ENCODE measurements at places on chromosomes 1 and 21. TPM values are rescaled to one million over a fixed set of nuclear protein-coding genes. Genes with fewer than 3 reads are reported as not detected.
A peak's percentile ranks its signal among the peaks of the same experiment; 100 is the strongest.

GRCh38 chr1:15952317-15953258 is 23.3 kb downstream of the ZBTB17 start:
- no peak for DNase-seq

Gene CDC42
- 126 TPM for total RNA-seq

DNA sequence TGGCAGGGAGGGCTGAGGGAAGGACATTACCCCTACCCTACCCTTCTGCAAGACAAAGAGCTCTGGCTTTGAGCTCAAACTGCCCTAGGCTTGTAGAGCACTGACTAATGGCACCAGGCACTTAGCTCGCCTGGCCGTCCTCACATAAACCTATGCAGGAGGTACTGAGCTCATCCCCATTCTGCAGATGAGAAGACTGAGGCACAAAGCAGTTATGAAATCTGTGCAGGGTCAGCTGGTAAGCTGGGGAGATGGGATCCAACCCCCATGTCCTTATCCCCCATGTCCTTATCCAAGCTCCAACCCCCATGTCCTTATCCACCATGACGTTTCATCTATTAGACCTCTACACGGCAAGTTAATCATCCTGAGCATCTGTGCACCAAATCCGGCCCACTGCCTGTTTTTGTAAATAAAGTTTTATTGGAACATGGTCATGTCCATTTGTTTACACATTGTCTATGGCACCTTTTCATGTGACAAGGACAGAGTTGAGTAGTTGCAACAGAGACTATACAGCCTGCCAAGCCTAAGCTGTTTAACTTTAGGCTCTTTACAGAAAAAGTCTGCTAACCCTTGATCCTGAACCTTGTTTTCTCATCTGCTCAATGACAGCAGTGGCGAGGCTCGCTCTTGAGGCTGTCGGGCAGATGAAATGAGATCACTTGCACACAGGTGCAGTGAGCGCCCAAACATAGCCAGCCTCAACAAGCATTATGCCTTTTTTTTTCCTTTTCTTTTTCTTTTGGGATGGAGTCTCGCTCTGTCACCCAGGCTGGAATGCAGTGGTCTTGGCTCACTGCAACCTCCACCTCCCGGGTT is 86.8 kb downstream of the FBXO2 start:
- no peak for DNase-seq

GRCh38 chr1:86823821-86824500 is 90.0 kb downstream of the SELENOF start:
- no peak for DNase-seq

- DNase-seq, result no peak
These were observed 131.6 kb downstream of the AJAP1 start for GRCh38 chr1:4786055-4786454.

Gene SSBP3
- 57.7 TPM for total RNA-seq

Gene CD1E
- total RNA-seq, result not detected

DNA sequence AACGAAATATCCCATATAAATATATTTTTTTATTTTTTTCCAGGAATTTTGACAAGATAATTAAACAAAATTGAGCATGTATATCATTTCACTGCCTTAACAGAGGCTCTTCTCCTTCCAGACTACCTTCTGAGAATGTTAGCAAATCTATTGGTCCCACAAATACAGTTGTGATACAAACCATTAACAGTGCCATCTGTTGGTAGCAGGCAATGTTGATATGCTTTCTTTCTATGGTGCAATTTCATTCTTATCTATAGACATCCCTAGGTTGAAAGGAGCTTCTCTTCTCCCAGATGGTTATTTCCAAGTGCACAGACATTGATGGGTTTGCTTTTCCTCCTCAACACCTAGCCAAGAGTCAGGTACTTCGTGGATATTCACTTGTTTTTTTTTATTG is 303.6 kb downstream of the USH2A start:
- DNase-seq, result no peak

- DNase-seq, result no peak
These were observed 7.6 kb downstream of the SAMSN1 start for GRCh38 chr21:14538483-14538882.

GRCh38 chr21:16554503-16554902 is 824.7 kb downstream of the USP25 start:
- peak; percentile 36 for DNase-seq

Gene FMOD
- total RNA-seq, result 11.2 TPM

DNA sequence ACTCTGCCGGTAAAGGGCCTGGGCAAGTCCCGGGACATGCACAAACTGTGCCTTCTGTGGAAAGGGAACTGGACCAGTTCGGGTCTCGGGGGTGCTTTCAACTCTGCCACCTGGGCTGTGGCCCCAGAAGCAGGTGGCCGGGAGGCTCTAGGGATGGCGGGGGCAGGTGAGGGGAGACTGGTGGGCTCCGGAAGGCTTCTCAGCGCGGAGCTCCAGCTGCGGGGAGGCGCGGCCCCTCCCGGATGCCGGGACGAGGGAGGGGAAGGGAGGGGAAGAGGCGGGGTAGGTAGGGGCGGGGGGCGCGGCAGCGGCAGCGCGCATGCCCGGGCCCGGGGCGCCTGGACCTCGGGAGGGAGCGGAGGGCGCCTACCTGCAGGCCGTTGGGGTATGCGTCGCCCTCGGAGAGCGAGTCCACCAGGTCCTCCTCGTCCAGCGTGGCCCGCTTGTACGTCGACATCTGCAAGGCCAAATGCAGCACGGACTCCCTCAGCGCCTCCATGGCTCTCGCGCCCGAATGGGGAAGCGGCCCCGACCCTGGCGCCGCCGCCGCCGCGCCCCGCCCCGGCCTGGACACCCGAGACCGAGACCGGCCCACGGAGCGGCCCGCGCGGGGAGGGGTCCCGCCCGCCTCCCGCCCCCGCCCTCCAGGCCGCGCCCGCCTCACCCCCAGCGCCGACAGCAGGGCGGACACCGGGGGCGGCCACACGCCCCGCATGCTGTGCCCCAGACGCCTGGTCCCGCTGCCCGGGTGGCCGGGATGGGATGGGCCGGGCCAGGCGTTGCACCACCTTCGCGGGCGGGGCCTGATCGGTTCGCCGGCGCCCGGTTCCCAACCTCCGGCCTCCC is at the start of gene ECE1:
Gene ECE1 (minus strand): TSS at position 764 of the 846 bp plus-strand sequence. CDS start 49 bp downstream, at position 715.
- DNase-seq, result peak; percentile 56

- no peak for DNase-seq
These were observed 25.0 kb downstream of the TATDN3 start for GRCh38 chr1:212816567-212817278.

Gene AGRN
- 13.0 TPM for total RNA-seq

- no peak for DNase-seq
These were observed 96.9 kb upstream of the SLC25A33 start for GRCh38 chr1:9442278-9442846.

GRCh38 chr1:23601135-23601967 is 42.0 kb upstream of the ID3 start:
- no peak for DNase-seq

DNA sequence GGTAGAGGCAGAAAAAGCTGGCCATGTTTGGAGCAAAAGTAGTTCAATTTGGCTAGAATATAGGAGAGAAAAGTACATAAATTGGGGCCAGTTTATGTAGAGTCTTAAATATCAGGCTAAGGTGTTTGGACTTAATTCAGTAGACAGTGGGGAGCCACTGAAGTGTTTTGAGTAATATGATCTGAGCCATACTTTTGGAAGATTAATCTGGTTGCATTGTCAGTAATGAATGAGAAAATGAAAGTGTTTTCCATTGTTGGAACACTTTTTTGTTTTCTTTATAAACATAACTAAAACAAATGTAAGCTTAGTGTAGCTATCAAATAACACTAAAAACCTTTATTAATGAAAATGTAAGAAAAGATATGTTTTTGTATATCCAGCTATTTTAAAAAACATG is 42.1 kb downstream of the POU2F1 start:
- DNase-seq, result no peak

Measured in left ventricle myocardium inferior (tissue), 1 donor.